Midbrain (tissue), 1 donor: ENCODE measurements at places on chromosomes 5 and 9.

DNA sequence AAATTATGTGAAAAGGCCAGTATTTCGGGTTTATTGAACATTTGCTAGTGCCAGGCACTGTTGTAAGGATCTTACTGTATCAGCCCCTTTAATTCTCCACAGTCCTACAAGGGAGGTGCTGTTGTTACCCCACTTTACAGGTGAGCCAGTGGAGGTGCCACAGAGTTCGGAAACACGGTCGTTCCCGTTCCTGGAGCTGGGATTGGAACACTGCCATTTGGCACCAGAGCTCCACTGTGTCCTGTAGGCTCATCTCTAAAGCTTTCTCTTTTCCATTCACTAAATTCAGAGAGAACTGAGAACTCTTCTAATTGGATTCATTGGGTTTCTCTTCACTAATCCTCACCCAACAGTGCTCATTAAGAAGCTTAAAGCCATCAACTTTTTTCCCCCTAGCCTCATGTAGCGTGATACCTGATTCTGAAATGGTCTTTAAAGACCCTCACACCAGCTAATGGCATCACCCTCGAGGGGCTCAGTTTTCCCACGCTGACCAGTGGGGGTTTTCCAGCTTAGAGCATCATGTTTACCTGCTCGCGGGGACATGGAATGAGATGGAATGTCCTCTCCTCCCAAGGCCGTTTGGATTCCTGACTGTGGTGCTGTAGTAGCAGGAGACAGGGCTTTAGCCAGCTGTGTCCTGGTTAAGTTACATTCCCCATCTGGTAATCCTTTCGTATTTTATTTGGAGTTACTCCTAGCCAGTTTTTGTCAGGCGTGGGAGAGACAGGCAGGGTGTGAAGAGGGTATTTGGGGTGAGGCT lies 5.8 kb downstream of the ERGIC1 start:
- no peak for DNase-seq

GRCh38 chr5:128424646-128425045 lies 113.4 kb downstream of the FBN2 start:
- DNase-seq, result no peak

- DNase-seq, result peak; percentile 25
Observed at GRCh38 chr5:124056991-124057723, 545.2 kb downstream of the CSNK1G3 start.

DNA sequence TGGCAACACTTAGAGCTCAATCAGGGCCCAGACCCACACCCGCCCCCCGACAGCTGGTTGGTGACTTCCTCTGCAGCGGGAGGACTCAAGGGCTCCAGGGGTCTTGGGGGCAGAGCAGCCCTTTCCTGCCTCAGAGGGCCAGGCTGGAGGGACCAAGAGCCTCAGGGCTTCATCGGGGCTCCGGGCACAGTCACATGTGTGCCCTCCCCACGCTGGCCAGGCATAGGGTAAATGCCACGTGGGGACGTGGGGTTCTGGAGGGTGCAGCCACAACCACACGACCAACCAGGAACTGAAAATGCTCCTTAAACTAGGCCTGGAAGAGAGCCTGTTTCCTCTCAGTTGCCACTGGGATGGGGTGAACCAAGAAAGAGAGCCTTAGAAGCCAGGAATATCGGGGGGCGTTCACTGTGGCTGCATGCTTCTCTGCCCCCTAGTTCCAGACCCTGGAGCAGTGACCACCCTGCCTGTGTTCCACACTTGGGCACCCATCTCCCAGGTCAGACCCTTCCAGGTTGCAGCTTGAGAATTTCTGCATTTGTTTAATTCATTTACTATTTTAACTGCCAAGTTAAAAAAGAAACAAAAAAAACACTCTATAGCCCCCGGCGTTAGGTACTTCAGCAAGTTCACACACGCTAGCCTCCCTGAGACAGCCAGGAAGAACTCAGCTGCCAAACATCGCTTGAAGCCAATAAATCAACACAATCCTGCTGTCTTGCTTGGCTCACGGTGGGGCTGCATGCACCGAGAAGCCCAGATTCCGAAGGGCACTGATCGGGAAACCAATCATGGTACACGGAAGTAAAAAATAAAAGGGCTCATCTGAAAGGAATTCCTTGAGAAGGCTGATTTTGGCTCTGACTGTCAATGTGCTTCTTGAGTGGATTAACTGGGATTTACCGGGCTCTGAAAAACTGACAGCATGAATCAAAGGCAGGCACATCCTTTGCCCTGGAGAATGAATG lies 56.1 kb upstream of the PHYKPL start:
- no peak for DNase-seq

- DNase-seq, result no peak
Observed at GRCh38 chr9:127116088-127116726, 6.2 kb downstream of the ANGPTL2 start.
